GF-D8 (cell line): ENCODE measurements at places on chromosomes 2 and 18.

- DNase-seq: no peak
Observed at GRCh38 chr2:203594541-203594940, 59.4 kb upstream of the RAPH1 start.

- DNase-seq: no peak
Observed at GRCh38 chr2:232398293-232399034, 8.2 kb upstream of the ALPG start.

GRCh38 chr2:33835911-33836310, 236.8 kb upstream of the FAM98A start:
- DNase-seq: no peak

- DNase-seq: no peak
Observed at GRCh38 chr2:219269362-219270054, 9.7 kb upstream of the DNAJB2 start.

DNA sequence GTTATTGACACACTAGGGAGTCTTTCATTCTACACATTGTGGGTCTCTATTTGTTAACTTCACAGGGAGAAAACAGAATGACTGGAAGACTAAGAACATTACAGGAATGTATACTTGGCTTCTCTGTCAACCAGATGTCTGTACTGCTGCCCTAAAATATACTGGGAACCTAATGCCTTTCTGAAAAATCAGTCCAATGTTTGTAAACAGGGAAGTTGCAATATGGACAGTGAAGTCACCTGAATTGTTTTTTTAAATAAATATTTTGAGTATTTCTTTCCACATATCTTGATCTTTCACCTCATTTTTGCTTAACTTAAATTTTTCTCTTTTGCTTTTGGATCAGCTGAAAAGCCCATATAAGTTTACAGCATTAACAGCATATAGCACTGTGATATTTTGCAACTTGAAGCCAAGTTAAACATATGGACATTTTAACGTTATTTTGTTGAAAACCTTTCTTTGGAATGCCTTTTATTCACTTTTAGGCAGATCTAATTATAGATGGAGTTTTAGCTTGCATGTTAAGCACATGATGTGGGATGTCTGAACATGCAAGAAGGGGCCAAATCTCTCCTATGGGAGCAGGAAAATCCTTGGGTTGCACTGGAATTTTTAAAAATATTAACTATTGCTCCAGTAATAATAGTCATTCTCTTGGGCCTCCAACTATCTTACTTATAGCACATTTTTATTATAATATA, 137.7 kb upstream of the TWIST2 start:
- no peak for DNase-seq
